ENCODE measurements at places on chromosomes 12 and 14.

GRCh38 chr14:68295316-68295816 lies 475.8 kb downstream of the RAD51B start:
- peak; percentile 9 for DNase-seq

DNA sequence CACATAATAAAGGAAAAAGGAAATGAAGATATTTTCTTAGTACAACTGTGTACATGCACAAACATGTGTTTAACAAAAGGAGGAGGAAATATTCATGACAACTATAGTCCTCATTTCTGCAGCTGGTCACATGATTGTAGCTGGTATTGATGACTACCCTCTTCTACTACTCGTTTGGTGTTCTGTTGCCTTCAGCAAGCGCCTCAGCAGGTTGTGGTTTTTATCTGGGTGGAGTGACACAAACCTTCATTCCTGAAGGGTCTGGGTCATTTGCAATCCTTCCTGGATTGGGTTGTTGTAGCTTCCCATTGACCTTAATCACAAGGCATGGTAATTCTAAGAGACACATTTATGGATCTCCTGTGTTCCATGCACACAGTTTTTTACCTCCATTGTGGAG lies 1009.9 kb upstream of the USP15 start:
- DNase-seq: no peak

DNA sequence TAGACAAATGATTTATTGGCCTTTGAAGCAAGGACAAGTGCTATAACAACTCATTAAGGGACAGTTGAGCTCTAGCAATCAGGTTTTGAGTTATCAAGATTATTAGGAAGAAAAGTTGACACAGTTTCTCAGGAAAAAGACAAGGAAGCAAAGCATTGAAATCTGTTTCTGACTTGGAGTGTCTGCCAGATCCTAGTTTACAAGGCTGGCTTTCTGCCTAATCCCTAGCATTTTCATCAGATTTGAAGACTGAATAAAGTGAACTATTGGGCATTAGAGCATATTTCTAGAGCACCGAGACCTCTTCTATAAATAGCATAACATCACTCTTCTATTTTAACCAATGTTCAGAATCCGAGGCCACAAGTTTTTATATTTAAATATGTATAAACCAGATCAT lies 7.0 kb downstream of the SYT1 start:
- DNase-seq: no peak

- no peak for DNase-seq
Measured at GRCh38 chr12:8773461-8773860, 49.0 kb upstream of the A2ML1 start.

DNA sequence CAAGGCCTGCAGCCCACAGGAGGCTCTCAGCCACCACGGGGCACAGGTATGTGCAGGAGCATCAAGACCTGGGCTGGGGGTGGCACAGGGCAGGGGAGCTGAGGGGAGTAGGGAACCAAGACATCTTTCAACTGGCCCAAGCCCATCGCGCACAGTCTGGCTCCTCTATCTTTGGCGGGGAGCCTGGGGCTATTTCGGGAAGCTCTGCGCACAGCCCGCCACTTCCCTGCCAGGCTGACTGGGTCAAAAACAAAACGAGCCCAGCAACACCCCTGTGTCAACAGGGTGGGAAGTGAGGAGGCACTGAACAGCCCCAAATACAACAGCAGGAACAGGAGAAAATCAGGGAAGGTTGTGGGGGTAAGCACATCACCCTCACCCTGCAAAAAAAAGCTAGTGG lies 83.9 kb downstream of the ARL6IP4 start:
- no peak for DNase-seq

GRCh38 chr14:81766321-81766915 lies 232.8 kb upstream of the SEL1L start:
- no peak for DNase-seq

DNA sequence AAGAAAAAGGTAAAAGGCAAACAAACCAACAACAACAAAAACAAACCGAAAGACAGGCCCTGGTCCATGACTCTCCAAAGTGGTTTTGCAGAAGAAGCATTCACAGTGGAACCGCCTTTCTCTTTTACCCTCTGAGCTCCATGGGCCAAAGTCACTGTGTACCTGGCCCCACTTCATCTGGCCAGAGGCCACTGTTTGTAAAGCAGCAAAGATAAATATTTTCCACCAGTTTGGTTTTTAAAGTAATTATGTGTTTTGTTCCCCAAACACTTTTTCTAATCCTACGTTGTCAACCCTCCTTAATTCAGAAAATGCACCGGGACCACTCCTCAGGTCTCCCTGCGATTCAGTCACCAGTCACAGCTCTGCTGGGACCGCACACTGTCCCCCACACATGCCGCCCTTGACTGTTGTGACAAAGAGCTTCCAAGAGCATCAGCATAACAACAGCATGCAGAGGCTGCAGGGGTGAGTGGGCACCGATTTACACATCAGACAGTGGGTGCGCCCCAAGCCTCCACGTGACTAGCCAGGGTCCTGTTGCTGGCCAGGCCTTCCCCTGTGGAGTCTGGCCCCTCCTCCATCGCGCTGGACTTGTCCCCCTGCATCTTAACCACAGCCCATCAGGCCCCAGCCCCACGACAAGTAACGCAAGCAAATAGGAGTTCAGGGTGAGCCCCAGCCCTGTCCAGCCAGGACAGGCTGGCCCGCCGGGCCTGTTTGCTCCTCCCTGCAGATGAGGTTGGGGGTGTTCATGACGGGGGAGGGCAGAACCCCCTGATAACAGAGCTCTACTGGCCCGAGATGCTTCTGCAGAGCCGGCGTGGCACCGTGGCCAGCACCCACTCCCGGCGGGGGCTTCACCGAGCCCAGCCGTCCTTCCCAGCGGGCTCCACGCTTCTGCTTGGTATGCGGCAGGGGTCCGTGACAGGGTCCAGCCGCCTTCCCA lies 65.2 kb upstream of the DIO3 start:
- peak; percentile 73 for DNase-seq
